ENCODE measurements at places on chromosomes 3 and 15.

DNA sequence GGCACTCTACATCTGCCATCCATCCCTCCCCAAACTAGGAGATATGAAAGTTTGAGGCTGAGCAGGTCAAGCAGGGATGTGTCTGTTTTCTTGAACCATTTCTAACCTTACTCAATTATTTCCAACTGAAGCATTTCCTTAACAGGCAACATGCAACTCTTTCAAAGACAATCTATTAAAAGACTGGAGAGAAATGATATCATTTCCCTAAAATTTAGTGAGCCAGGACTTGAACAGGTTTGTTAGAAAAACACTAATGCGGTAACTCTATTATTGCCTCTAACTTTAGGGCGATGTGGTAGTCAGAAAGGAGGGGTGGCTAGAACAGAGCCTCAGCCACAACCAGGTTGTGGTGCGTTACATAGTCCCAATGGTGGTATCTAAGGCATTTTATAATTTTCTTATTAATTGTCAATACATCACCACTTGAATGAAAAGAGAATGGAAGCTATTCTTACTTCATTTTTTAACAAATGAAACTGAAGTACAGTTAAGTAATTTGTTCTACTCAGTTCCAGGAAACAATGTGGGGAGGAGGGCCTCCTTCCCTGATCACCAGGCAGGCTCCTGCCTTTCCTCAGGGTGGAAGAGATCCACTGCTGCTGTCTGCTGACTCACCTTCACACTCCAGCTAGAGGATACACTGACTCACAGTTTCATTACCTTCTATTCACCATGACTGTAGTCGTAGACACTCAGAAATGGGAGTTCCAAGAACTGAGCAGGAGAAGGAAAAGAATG is 22.8 kb downstream of the MYO1E start:
- no peak for DNase-seq

- no peak for DNase-seq
These were observed 44.0 kb downstream of the TM2D3 start for GRCh38 chr15:101608201-101608600.

DNA sequence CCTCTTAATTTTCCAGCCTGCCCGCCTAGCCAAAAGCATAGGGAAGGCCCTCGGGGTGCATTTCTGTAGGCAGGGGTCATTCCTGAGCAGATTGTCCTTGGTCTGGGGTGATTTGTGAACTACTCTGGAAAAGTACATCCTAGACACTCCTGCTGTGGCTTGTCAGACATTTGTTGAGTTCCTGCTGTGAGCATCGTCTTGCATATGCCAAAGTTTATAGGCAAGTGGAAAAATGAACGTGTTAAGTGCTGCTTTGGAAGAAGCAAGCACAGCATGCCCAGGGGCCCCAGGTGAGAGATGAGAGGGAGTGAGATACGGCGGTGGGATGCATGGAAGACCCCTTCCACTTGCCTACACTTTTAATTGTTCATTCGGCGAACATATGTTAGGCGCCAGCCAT is 237.7 kb upstream of the ST8SIA2 start:
- no peak for DNase-seq

GRCh38 chr3:112297714-112298113 is 3.7 kb upstream of the SLC9C1 start:
- DNase-seq: no peak

- no peak for DNase-seq
These were observed 54.1 kb downstream of the SLC7A14 start for GRCh38 chr3:170531657-170532335.

GRCh38 chr15:55224892-55225291 is 28.2 kb upstream of the RSL24D1 start:
- DNase-seq: no peak

GRCh38 chr15:49492151-49492550 is 69.1 kb downstream of the FGF7 start:
- DNase-seq: no peak

- DNase-seq: no peak
These were observed 1141.8 kb downstream of the SI start for GRCh38 chr3:163936543-163936942.

- DNase-seq: no peak
These were observed 114.7 kb upstream of the CCNL1 start for GRCh38 chr3:157274644-157275137.

DNA sequence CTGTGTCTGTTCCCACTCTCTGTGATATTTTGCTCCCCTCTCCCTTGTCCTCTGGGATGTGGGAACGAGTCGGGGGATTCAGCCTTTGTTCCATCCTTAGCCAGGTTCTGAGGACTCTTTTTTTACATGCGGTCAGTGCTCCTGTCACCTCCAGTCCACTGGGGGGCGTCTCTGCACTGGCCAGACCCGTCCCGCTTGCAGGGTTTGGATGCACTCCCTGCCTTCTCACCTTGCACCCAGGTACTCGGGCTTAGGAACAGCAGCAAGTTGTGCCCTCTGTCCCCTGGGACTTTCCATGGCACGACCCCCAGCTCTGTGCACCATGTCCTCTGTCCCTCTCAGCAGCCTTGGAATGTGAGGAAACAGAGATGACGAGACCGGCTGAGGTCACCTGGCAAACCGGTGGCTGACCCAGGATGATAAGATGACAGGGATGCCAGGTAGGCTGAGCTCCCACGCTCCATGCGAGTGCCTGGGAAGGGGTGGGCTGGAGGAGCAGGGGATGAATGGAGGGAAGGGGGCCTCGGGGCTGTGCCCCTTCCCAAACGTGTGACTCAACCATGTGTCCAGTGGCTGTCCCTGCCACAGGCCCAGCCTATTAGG is 27.3 kb upstream of the FGD5 start:
- peak; percentile 74 for DNase-seq
